ENCODE measurements at places on chromosomes 5 and 9.
A peak's percentile ranks its signal among the peaks of the same experiment; 100 is the strongest.

DNA sequence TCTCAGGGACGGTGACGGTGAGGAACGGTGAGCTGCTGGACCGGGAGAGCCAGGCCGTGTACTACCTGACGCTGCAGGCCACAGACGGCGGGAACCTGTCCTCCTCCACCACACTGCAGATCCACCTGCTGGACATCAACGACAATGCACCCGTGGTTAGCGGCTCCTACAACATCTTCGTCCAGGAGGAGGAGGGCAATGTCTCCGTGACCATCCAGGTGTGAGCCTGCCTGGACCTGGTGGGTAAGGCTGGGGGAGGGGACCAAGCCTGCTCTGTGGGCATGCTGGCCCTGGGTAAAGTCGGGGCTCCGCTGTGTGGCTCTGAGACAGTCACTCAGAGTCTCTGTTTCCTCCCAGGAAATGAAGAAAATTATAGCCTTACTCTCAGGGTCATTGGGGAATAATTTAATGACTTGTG, 29.3 kb downstream of the CDHR2 start:
- peak; percentile 17 for DNase-seq

GRCh38 chr9:131370638-131371037, 23.2 kb upstream of the PRRC2B start:
- DNase-seq: no peak

- DNase-seq: no peak
Observed at GRCh38 chr5:54332720-54333119, 22.3 kb upstream of the ARL15 start.

DNA sequence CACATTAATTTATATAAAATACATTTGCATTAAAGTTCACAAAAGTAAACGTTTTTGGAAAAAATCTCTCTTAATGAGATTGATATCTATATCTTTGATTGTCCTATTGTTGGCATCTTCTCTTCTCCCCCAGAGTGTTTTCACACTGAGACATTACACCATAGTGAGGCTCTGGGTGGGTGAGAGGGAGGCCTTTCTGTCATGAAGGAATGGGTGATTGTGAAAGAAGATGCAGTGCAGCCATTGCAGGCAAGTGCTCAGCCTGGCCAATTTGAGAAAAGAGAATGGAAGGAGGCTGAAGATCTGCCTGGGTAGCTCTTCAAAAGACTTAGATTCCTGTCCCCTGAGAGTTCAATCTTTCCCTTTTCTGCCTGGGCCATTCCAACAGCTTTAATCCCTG, 140.8 kb downstream of the SLC12A2 start:
- peak; percentile 20 for DNase-seq

GRCh38 chr5:17213938-17214337, 3.5 kb upstream of the BASP1 start:
- DNase-seq: no peak

DNA sequence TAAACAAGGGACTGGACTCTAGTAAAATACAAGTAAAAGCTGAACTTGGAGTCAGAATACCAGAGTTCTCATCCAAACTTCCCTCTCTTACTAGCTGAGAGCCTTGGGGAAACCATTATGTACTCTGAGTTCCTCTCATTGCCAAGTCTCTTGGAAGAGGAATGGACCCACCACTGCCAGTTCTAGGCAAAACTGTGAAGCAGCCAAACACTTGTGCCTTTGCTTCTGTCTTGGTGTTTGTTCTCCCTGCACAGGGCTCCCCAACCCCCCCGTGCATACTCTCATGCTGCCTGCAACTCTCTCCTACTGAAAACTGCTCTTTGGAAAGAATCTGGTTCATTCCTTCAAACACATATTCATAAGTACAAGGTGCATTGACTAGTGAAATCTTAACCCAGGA, 102.6 kb downstream of the PDZD2 start:
- DNase-seq: no peak

GRCh38 chr5:21831145-21831787, 1021.9 kb downstream of the CDH12 start:
- DNase-seq: no peak

GRCh38 chr5:96714450-96714849, 52.3 kb downstream of the CAST start:
- DNase-seq: no peak
